ENCODE measurements at places on chromosomes 4 and X.

DNA sequence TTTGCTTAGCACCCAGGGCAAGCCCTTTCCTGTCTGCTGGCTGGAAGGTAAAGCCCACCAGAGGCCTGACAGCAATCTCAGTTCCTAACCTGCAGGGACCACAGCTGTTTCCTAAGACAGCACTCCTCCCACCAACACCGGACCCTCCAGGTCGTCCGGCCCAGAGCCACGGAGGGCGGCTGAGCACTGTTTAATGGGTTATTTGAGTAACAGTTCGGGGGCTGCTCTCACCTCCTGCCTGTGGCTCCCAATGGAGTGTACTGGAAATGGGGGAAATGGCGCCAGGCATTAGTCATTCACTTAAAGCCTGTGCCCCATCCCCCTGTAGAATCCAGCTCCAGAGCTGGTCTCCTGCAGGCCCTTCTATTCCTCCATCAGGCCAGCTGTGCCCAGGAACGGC lies 81.6 kb upstream of the ADRA2C start:
- peaks cover 5% of the 10 kb centered on the region for H3K27me3 ChIP-seq
- no peak overlapping the region for H3K4me3 ChIP-seq
- no peaks in the 10 kb centered on the region for H3K36me3 ChIP-seq
- H3K4me1 ChIP-seq = no peaks in the 10 kb centered on the region
- no peak overlapping the region for H3K27ac ChIP-seq

DNA sequence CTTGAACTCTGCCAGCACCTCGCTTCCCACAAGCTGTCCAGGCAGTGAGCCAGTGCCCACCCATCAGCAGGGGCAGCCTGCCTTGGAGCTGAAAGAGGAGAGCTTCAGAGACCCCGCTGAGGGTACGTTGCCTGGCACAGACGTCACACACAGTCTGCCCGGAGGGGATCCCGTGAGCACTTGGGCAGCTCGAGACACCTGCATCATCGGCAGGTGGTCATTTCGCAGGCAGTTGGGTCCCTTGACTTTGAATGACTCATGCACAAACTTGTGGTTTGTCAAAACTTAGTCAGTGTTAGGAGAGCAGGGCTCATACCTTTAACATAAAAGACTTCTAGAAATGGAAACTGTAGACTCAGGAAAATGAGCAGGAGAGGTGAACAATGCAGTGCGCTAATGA lies 9.9 kb downstream of the TACC3 start:
- peaks cover 32% of the 10 kb centered on the region for H3K4me1 ChIP-seq
- no peaks in the 10 kb centered on the region for H3K27me3 ChIP-seq
- no peak overlapping the region for H3K4me3 ChIP-seq
- no peak for DNase-seq
- H3K36me3 ChIP-seq = peaks cover 57% of the 10 kb centered on the region

DNA sequence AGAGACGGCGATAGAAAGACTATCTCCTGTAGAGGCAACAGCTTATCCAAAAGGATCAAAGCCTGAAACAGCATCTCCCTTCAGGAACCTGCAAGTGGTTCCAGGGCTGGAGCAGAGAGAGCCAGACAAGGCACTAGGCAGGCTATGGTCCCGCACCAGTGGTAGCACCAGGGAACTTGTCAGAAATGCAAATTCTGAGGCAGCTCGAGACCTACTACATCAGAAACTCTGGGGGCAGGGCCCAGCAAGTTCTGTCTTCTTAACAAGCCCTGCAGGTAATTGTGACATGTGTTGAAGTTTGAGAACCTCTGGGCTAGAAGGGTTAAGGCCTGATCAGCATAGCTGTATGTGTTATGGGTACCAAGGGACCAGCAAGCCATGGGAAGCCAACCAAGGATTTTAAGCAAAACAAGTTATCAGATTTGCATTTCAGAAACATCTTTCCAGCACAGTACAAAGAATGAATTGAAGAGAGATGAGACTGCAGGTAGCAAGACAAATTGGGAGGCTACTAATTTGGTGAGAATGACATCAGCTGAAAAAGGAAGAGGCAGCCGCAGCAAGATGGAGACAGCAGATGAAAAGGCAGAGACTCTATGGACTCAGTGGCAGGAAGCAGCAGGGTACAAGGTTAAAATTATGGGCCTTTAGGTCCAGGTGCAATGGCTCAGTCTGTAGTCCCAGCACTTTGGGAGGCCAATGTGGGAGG lies 139.7 kb downstream of the TSPAN5 start:
- H3K27me3 ChIP-seq = no peaks in the 10 kb centered on the region
- DNase-seq = no peak
- no peaks in the 10 kb centered on the region for H3K36me3 ChIP-seq
- H3K4me3 ChIP-seq = no peak overlapping the region

DNA sequence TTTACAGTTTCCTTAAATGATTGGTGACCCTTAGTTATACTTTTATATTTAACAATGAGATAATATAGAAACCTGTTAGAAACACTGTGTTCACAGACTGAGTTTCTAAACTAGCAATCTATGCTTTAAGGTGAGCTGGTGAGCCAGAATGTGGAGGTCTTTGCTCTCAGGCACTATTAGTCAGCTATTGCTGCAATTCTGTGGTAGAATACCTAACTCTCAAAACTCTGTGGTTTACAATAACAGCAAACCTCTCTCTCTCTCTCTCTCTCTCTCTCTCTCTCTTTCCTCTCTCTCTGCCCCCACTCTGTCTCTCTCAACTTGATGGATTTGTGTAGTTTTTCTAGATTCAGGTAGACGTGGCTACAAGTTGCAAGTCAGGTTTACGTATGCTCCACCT lies 17.6 kb upstream of the LCORL start:
- H3K4me1 ChIP-seq = no peaks in the 10 kb centered on the region
- H3K27ac ChIP-seq = no peak overlapping the region
- no peaks in the 10 kb centered on the region for H3K27me3 ChIP-seq

DNA sequence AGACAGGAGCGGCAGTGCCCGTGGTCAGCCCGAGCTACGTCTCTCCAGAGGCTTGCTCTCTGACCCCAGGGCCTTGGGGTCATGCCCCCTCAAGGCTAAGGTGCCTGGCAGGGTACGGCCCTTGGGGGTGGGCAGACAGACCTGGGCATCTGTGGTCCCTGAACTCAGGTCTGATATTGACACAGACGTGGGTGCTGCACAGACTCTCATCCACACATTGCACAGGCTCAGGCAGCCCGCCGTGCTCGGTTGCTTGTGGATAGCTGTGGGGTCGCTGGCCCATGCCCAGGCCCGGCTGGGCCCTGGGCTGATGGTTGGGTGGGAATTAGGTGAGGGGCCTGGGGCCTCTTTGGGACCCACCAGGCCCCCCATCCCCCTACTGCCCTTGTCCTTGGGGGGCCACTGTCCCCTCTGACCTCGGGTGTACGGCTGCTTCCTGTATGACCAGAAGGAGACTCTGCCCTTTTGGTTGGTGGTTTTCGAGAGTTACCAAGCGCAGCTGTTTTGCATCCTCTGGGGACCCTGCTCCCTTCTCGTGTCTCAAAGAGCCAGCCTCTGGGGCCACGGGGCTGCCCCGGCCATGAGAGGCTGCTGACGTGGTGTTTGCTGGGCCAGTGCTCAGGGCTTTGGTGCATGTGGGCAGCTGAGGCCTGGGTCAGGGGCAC lies 10.1 kb downstream of the FGFRL1 start:
- no peaks in the 10 kb centered on the region for H3K27me3 ChIP-seq
- peaks cover 11% of the 10 kb centered on the region for H3K36me3 ChIP-seq
- H3K4me1 ChIP-seq = peaks cover 9% of the 10 kb centered on the region
- no peak overlapping the region for H3K4me3 ChIP-seq

DNA sequence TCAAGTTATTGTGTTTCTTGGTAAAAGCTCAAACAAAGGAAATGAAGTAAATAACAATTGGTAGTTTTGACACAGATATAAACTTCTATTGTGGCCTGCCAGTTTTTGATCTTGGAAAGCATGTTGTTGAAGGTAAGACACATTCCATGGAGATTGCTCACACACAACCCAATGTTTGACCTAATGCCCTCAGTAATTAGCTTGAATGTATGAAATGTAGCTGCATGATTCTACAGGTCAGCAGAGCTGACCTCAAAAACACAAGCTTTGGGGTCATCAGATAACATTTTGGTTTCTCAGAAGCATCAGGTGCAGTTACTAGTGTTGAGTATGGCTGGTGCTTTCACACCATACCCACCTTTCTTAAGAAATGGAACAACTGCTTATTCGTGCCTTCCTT lies 16.5 kb downstream of the GPR173 start:
- no peaks in the 10 kb centered on the region for H3K36me3 ChIP-seq
- no peaks in the 10 kb centered on the region for H3K4me1 ChIP-seq
- H3K27me3 ChIP-seq = no peaks in the 10 kb centered on the region
- no peak for DNase-seq
- no peak overlapping the region for H3K4me3 ChIP-seq

- no peaks in the 10 kb centered on the region for H3K4me1 ChIP-seq
- peaks cover 34% of the 10 kb centered on the region for H3K36me3 ChIP-seq
- DNase-seq = no peak
- H3K27ac ChIP-seq = no peak overlapping the region
- no peaks in the 10 kb centered on the region for H3K27me3 ChIP-seq
- no peak overlapping the region for H3K4me3 ChIP-seq
Observed at GRCh38 chrX:46500054-46500453, 45.2 kb downstream of the ZNF674 start.

DNA sequence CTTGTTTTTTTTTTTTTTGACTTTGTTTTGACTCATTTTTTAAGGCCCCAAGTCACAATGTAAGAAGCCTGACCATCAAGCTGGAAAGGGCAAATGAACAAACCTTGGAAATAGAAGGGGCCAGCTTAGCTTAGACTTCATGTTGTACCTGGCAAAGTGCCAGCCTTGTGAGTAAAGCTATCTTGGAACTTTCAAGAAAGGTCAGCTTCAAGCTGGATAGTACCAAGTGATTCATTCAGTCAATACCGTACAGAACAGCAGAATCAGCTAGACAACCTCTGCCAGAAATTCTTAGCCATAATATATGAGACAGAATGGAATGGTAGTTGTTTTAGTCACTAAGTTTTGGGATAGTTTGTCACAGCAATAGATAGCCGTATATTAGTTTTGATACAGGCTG lies 1492.2 kb upstream of the TENM3 start:
- no peak overlapping the region for H3K27ac ChIP-seq
- no peak overlapping the region for H3K4me3 ChIP-seq
- H3K27me3 ChIP-seq = no peaks in the 10 kb centered on the region
- no peaks in the 10 kb centered on the region for H3K36me3 ChIP-seq
- DNase-seq = no peak

DNA sequence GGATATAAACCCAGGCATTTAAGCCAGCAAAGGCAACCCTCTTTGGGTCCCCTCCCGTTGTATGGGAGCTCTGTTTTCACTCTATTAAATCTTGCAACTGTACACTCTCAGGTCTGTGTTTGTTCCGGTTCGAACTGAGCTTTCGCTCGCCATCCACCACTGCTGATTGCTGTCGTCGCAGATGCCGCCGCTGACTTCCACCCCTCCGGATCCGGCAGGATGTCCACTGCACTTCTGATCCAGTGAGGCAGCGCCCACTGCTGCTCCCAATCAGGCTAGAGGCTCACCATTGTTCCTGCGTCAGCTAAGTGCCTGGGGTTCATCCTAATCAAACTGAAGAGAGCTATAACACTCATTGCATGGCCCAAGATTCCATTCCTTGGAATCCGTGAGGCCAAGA lies 49.2 kb downstream of the ENOPH1 start:
- H3K4me3 ChIP-seq = no peak overlapping the region
- no peaks in the 10 kb centered on the region for H3K36me3 ChIP-seq
- no peak overlapping the region for H3K27ac ChIP-seq
- DNase-seq = no peak
- no peaks in the 10 kb centered on the region for H3K27me3 ChIP-seq

DNA sequence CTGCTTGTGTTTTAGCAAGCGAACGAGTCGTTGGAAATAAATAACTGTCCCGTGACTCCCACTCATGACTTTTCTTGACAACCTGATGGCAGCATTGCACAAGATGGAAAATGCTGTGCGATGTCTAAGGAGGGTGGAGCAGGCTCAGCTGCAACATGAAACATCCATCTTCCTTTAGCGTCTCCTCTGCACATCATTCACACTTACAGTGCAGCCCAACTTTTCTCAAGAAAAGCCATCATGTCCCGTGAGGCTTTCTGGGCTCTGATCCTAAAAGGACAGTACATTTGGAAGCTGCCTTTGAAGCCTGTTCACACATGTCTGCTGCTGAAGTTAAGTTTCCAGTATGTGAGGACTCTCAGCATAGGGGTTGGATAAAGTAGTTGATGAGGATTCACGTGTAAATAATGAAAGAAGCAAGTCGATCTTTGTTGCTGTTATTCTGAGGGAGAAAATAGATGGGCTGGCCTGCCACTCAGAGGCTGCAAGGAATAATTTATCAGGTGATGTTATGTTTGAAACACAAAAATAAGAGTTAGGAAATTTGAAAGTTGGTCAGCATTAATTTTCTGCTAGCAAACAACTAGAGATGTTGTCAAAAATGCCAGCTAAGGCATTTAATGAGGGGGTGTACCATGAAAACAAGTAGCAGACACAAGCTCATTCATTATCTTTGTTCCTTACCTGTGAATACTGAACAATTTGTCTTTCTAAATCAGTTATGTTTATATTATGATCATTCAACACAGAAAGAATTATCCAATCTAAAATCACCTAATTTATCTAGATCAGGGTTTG lies 328.7 kb upstream of the ZFP42 start:
- H3K4me3 ChIP-seq = no peak overlapping the region
- H3K27ac ChIP-seq = no peak overlapping the region
- no peaks in the 10 kb centered on the region for H3K4me1 ChIP-seq

GRCh38 chr4:4490041-4490440 lies 51.8 kb downstream of the STX18 start:
- H3K4me3 ChIP-seq = no peak overlapping the region
- H3K4me1 ChIP-seq = no peaks in the 10 kb centered on the region
- no peak overlapping the region for H3K27ac ChIP-seq
- H3K27me3 ChIP-seq = no peaks in the 10 kb centered on the region

GRCh38 chr4:128776794-128777216 lies 32.7 kb upstream of the JADE1 start:
- no peak overlapping the region for H3K27ac ChIP-seq
- H3K27me3 ChIP-seq = no peaks in the 10 kb centered on the region
- H3K4me1 ChIP-seq = no peaks in the 10 kb centered on the region
- H3K36me3 ChIP-seq = no peaks in the 10 kb centered on the region
- H3K4me3 ChIP-seq = no peak overlapping the region
- DNase-seq = no peak

- no peak overlapping the region for H3K27ac ChIP-seq
- no peak overlapping the region for H3K4me3 ChIP-seq
- peaks cover 28% of the 10 kb centered on the region for H3K27me3 ChIP-seq
- peaks cover 12% of the 10 kb centered on the region for H3K4me1 ChIP-seq
- no peaks in the 10 kb centered on the region for H3K36me3 ChIP-seq
Observed at GRCh38 chr4:185589067-185589836, 53.9 kb upstream of the PDLIM3 start.

- H3K36me3 ChIP-seq = no peaks in the 10 kb centered on the region
- no peaks in the 10 kb centered on the region for H3K4me1 ChIP-seq
- no peaks in the 10 kb centered on the region for H3K27me3 ChIP-seq
- no peak overlapping the region for H3K27ac ChIP-seq
Observed at GRCh38 chr4:122815248-122815647, 11.4 kb upstream of the FGF2 start.

- no peak for DNase-seq
- no peaks in the 10 kb centered on the region for H3K27me3 ChIP-seq
- no peaks in the 10 kb centered on the region for H3K4me1 ChIP-seq
- no peaks in the 10 kb centered on the region for H3K36me3 ChIP-seq
- no peak overlapping the region for H3K4me3 ChIP-seq
Observed at GRCh38 chrX:121949041-121949760, 901.8 kb downstream of the GLUD2 start.

- no peaks in the 10 kb centered on the region for H3K27me3 ChIP-seq
- H3K4me1 ChIP-seq = no peaks in the 10 kb centered on the region
- no peak overlapping the region for H3K27ac ChIP-seq
- H3K36me3 ChIP-seq = no peaks in the 10 kb centered on the region
- no peak for DNase-seq
- H3K4me3 ChIP-seq = no peak overlapping the region
Observed at GRCh38 chrX:28189011-28189410, 207.8 kb upstream of the DCAF8L1 start.

- H3K4me3 ChIP-seq = no peak overlapping the region
- H3K36me3 ChIP-seq = no peaks in the 10 kb centered on the region
- H3K27ac ChIP-seq = no peak overlapping the region
- no peaks in the 10 kb centered on the region for H3K27me3 ChIP-seq
Observed at GRCh38 chr4:148238086-148238485, 204.1 kb downstream of the NR3C2 start.

Data from common myeloid progenitor, CD34-positive (primary cell).